Lung microvascular endothelial cell (primary cell): ENCODE measurements at places on chromosomes 2 and 18.

GRCh38 chr2:127080226-127080937 lies 26.6 kb downstream of the BIN1 start:
- DNase-seq, result no peak

DNA sequence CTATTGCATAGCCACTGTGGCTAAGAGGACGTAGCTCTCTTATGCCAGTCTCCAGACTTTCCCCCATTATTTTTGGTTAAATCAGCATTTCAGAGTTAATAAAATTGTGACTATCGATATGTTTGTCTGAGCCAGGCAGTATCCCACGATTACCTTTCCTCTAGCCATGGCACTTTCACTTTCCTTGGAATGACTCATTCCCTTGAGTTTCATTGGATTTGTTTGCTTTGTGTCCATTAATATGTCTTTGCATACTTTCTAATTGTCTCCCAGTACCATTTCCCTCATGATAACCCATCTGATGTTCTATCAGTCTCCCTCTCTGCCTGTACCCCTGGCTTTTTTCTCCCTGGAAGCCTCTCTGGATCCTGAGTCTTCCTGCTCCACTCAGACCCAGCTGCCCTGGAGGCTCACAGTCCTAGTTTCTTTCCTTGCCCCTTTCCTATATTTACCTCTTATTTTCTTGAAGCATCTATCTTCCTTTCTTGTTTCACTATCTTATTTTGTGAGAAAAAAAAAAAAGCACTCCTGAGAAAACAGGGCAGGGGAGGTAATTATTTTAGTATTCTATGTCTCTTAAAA lies 126.1 kb downstream of the MTX2 start:
- peak; percentile 42 for DNase-seq

GRCh38 chr2:19505199-19506136 lies 147.0 kb upstream of the OSR1 start:
- no peak for DNase-seq

DNA sequence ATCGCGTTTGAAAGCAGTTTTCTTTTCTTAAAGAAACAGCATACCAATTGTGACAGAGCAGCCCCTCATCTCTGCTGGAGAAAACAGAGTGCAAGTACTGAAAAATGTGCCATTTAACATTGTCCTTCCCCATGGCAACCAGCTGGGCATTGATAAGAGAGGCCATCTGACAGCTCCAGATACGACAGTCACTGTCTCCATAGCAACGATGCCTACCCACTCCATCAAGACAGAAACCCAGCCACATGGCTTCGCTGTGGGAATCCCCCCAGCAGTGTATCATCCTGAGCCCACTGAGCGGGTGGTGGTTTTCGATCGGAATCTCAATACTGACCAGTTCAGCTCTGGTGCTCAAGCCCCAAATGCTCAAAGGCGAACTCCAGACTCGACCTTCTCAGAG lies 9.5 kb downstream of the GRHL1 start:
- DNase-seq, result no peak
